Skin of body (tissue), 3 donors: ENCODE measurements at places on chromosomes 5 and 9. TPM values are rescaled to one million over a fixed set of nuclear protein-coding genes. Genes with fewer than 3 reads are reported as not detected.

GRCh38 chr5:63794296-63794695 lies 167.9 kb downstream of the HTR1A start:
- DNase-seq = no peak

GRCh38 chr5:149681252-149681651 lies 48.9 kb upstream of the PPARGC1B start:
- no peak for DNase-seq

DNA sequence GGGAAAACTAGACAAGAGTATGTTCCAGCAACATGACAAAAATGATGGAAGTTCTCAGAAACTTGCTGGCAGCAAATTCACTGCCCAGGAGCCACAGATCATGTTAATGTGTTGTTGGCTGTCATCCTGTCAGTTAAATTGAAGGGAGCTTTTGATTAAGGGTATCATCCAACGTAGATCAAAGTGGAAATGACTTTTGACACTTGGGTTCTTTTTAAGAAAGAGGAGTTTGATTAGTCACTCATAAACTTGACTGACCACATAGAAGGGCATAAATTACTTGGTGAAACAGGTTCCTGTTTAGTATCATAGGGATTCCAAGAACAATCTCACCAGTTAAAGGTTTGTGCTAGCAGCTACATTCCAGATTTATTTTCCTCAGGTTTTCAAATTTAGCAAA lies 288.7 kb downstream of the CSNK1G3 start:
- no peak for DNase-seq

DNA sequence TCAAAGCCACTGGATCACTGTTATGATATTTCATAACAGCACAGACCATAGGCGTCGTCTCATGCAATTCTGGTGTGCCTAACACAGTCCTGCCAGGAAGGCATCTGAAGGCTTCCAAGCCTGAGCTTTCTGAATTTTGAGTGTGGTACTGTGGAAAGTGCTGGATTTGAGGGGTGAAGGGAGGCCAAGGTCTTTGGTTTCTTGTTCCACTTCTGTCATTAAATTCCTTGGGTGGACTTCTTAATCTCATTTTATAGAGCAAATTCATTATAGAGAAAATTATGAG lies 441.3 kb upstream of the PIK3R1 start:
- no peak for DNase-seq

CDKN2B gene
- total RNA-seq = 10.3 TPM

GLDC gene
- 1.3 TPM for total RNA-seq

ORM2 gene
- total RNA-seq = 0.79 TPM

LCN1 gene
- total RNA-seq = not detected

ADAMTS13 gene
- 3.2 TPM for total RNA-seq

PDE6A gene
- not detected for total RNA-seq

POU5F2 gene
- total RNA-seq = 4.9 TPM
